Naive thymus-derived CD4-positive, alpha-beta T cell (primary cell): ENCODE measurements at places on chromosomes 7 and 10. TPM values are rescaled to one million over a fixed set of nuclear protein-coding genes. Genes with fewer than 3 reads are reported as not detected.

DNA sequence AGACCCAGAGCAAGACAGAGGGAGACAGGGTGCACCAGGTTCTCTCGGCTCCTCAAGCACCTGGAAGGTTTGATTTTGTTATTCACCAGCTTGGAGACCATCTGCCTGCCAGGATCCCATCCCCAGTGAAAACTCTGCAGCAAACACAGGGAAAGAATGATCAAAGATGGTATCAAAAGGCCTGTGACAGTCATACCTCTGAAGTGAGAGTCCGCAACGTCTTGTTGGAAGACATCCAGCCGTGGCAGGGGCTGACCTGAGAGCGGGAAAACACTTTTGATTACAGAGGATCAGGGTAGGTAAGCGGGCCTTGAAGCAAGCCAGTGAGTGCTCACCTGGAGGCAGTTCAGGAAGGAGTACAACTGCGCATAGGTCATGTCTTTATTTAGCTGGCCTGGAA, 142.3 kb downstream of the ANLN start:
- DNase-seq = no peak

GRCh38 chr10:100508691-100509150, 10.9 kb downstream of the SEC31B start:
- no peak for DNase-seq

- no peak for DNase-seq
Measured at GRCh38 chr7:39659356-39660013, 36.1 kb downstream of the RALA start.

DNA sequence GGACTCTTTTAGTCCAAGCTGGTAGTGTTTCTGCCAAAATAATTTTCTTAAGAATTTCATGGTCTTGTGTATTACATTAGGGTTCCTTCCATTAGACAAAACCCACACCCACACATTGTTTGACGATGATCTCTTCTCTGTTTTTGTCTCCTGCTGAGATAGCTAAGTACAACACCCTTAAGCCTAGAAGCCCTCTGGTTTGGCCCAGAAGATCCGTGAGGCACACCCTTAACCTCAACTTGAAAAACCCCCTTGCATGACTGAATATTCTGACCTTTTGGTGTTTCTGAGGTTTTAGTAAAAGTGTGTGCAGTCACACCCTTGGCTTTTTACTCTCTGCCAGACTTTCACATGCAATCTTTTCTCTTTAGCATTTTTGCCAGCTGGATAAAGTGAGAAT, 29.3 kb upstream of the ERCC6 start:
- DNase-seq = no peak

The PNLIPRP2 gene
- polyA plus RNA-seq = not detected

The C7orf57 gene
- polyA plus RNA-seq = 0.08 TPM

- peak; percentile 24 for DNase-seq
Measured at GRCh38 chr7:94391726-94392392, 2.8 kb upstream of the COL1A2 start.

GRCh38 chr7:36615852-36616540, 108.3 kb downstream of the AOAH start:
- DNase-seq = no peak

The VWDE gene
- polyA plus RNA-seq = 0.76 TPM

GRCh38 chr10:98568551-98568950, 121.8 kb upstream of the HPS1 start:
- no peak for DNase-seq

DNA sequence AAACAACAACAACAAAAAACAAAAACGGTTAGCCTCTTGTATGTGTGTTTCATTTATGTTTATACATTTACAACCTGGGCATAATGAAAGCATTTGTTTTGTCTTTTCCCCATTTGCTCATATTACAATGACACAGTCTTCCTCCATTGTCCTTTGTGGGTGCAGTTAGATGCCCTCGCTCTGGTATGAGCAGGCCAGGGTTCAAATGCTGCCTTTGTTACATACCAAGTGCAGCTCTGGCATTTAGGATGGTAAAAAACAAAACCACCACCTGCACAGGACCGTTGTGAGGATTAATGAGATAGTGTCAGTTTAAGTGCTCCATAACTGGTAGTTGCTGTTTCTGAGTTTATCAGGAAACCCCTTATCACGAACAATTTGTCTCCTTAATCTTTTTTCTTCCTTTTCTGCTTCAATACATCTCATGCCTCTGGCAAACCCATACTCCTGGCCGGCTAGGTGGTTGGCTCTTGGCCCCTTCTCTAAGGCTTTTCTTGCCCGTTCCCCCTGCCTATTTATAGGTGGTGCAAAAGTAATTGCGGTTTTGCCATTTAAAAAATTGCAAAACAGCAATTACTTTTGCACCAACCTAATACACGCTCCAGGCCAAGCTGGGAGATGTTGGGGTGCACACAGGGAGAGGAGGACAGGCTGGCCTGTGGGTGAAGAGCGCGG, 18.6 kb upstream of the TMEM225B start:
- no peak for DNase-seq

The CRPPA gene
- 0.21 TPM for polyA plus RNA-seq

- DNase-seq = no peak
Measured at GRCh38 chr10:14244801-14245211, 85.9 kb downstream of the FRMD4A start.

The CALML3 gene
- not detected for polyA plus RNA-seq

The PRTFDC1 gene
- 0.13 TPM for polyA plus RNA-seq

DNA sequence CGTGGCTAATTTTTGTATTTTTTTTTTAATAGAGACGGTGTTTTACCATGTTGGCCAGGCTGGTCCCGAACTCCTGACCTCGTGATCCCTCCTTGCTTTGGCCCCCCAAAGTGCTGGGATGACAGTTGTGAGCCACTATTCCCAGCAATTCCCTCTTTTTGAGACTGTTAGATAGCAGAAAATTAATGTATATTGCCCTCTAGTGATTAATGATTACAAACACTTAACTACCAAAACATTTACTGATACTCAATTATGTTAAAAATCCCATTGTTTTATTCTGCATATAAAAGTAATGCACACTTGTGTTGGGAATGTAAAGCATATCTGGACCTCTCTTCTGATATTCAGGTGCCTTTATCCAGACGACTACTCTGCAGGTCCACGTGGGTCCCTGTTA, 41.2 kb upstream of the COBL start:
- no peak for DNase-seq

DNA sequence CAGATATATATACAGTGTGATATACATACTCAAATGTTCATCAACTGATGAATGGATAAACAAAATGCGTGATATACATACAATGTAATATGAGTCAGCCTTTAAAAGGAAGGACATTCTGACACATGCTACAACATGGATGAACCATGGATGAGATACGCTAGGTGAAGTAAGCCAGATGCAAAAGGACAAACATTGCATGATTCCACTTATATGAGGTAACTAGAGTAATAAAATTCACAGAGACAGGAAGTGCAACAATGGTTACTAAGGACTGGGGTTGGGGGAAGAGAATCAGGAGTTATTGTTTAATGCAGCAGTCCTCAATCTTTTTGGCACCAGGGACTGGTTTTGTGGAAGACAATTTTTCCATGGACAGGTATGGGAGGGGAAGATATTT, 47.3 kb upstream of the PIK3AP1 start:
- DNase-seq = no peak
